ENCODE measurements at places on chromosomes 2 and 18. TPM values are rescaled to one million over a fixed set of nuclear protein-coding genes. Genes with fewer than 3 reads are reported as not detected.

DNA sequence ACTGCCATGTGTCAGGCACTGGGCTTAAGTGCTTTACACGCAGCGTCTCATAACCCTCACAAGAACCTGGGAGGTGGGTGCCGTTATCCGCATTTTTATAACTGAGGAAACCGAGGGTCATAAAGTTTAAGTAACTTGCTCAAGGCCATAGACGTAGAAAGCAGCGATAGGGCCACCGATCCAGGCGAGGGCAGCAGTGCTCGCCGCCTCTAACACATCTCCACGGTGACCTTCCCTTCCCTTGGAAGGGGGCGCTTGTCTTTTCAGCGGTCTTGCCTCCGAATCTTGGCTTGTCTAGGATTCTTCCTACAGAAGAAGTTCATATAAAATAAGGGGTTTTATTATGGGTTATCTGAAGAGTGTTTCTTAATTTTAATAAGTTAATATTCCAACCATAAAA, 186.6 kb downstream of the GBX2 start:
- DNase-seq, result no peak

Gene TMEM131
- total RNA-seq, result 35.3 TPM

DNA sequence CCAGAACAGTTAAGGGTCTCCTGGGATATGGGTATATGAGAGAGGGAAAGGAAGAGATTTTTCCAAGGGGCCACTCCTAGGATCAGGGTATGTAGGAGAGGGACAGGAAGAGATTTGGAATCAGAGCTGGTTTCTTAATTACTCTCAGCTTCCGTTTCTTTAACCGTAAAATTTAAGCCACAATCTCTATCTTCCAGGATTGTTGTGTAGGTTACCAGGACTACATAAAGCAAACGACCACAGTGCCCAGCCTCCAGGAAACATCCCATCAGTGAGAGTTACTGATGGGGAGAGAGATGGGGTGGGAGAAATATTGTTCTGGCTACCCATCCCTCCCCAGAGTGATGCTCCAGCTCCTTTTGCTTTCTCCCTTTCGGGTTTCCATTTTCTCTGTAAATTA, 114.6 kb upstream of the THUMPD2 start:
- DNase-seq, result no peak

DNA sequence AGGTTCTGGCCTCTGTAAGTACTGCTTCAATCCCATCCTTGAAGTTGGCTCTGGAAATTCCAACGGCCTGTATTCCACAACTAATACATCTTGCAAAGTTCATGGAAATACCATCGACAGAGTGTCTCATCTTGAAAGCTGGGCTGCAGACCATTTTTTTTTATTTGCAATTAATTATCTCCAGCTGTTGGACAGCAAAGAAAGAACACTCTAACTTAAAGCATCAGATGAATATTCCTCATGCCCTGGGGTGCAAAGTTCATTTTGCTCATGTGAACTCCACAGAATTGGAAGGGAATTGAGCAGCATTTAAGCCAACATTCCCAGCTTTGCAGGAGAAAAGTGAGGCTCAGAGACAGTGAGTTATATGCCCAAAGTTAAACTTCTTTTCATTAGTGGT, 96.5 kb upstream of the PIEZO2 start:
- no peak for DNase-seq
